ENCODE measurements at places on chromosomes 1 and 21.

- no peak for DNase-seq
Observed at GRCh38 chr1:107821340-107821739, 143.6 kb downstream of the VAV3 start.

- DNase-seq: no peak
Observed at GRCh38 chr1:46523496-46524353, 27.7 kb downstream of the KNCN start.

- no peak for DNase-seq
Observed at GRCh38 chr1:113686891-113687618, 72.2 kb downstream of the PHTF1 start.

DNA sequence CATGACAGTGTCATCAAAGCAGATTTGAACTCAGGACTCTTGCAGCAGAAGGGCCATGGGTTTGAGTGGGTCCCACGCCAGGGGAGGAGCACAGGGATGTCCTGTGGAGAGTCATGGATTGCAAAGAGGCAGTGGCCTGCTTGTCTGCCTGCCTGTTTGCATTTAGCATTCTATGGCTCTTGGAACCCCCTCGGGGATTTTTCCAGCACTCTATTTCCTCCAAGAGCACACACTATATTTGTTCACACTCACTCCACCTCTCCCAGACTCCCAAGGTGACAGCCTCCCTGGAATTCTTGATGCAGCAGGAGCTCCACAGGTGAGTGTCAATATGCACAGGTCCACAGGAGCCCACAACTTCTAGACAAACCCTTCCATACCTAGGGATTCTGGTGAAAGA lies 73.1 kb upstream of the LRRN2 start:
- DNase-seq: no peak

DNA sequence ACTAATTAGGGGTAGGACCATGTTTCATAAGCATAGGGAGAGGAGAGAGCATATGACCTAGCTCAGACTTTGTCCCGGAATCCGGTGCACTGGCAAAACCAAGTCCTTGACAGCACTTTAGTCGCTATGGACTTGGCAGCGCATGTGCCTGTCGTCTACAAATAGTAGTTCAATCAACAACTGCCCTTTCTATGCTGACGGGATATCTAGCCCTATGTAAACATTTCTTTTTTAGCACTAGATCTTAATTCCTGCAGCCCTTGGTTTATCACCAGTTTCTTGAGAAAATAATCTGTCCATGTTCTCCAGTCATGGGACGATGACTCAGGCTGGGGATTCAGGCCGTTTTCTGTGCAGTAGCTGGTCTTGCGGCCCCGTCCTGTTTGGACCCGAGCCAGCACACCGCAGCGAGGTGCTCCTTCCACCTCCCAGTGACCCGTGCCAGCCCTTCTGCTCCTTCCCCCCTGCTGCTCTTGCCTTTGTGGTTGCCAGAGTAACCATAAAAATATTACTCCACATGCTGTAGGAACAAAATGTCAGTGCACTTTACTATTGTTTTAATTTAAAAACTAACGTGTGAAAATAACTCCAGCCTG lies 8.6 kb upstream of the MT1HL1 start:
- DNase-seq: no peak

DNA sequence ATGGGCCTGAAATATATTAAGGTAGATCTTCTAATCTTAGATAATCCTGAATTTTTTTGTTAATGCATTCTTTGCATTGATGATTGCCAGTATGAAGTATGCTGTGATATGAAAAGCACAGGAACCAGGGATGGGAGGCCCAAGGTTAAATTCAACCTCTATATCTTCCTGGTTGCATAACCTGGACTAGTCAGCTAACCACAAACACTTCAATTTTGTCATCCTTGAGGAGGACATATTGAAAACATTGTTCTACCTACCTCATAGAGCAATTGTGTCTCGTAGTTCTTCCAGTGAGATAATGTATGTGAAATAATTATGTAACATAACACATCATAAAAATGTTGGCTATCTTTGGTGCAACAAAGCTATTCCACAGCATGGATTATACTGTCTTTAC lies 25.6 kb downstream of the PDC start:
- no peak for DNase-seq
